ENCODE measurements at places on chromosomes 1 and 21. TPM values are rescaled to one million over a fixed set of nuclear protein-coding genes. Genes with fewer than 3 reads are reported as not detected.

The CLDN8 gene
- not detected for total RNA-seq

The INSRR gene
- total RNA-seq, result under 0.01 TPM

The RNF186 gene
- total RNA-seq, result 0.12 TPM

The PLD5 gene
- total RNA-seq, result under 0.01 TPM

The CYP2J2 gene
- total RNA-seq, result 0.33 TPM

The LEFTY2 gene
- total RNA-seq, result not detected

The FAM163A gene
- total RNA-seq, result not detected

The CACNA1E gene
- total RNA-seq, result not detected

The UTS2 gene
- total RNA-seq, result not detected

The SH2D1B gene
- total RNA-seq, result not detected

The NBPF4 gene
- not detected for total RNA-seq

The HSD3B2 gene
- not detected for total RNA-seq

The UBASH3A gene
- not detected for total RNA-seq

The SPRR1B gene
- not detected for total RNA-seq

The ESRRG gene
- total RNA-seq, result 0.12 TPM

The CELF3 gene
- not detected for total RNA-seq

The PPIH gene
- total RNA-seq, result 27.0 TPM

The IGFN1 gene
- total RNA-seq, result 4.6 TPM

The PBX1 gene
- 62.4 TPM for total RNA-seq

The GSTM5 gene
- 1.00 TPM for total RNA-seq

The FCRL2 gene
- total RNA-seq, result not detected

The CXADR gene
- total RNA-seq, result 5.1 TPM

The CTH gene
- total RNA-seq, result 4.9 TPM

The RAB42 gene
- 3.2 TPM for total RNA-seq

The MORC3 gene
- total RNA-seq, result 53.5 TPM

The ADAMTS4 gene
- total RNA-seq, result 37.3 TPM

The RNPEP gene
- 62.7 TPM for total RNA-seq

The DIRAS3 gene
- 3.0 TPM for total RNA-seq
